ENCODE measurements at places on chromosomes 12 and 14.

DNA sequence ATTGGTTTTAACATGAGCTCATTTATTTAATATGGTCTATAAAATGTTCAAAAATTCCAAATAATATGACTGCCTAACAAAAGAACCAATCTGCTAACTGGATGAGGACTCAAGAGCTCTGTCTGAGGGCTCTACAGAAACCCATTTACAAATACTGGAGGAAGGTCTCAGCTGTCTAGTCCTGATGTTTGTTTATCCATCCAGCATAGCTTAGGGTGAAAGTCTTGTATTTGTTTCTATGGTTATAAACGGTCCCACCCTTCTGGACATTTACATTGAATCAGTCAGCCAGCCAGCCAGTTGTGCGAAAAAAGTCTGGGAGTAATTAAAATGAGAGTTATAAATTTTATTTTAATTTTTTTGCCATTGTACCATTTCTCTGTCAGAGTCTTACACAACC, 220.7 kb downstream of the BMP4 start:
- no peak for DNase-seq

GRCh38 chr14:79165471-79166090, 995.4 kb downstream of the NRXN3 start:
- DNase-seq, result no peak

DNA sequence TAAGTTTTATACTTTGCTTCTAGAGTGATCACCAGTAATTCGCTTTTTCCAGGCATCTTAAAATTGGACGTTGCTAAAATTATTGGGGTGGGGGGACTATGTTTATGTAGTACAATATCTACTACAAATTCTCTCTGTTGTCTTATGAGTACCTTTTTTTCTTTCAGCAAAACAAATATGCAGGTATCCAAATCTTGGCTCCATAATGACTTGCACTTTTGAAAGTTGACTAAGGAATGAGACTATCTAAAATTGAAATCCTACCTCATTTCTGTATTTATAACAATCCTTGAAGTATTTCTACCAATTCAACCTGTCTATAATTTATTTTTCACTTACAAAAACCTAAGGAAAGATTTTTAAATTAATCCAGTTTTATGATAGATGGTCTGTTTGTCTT, 2.4 kb downstream of the DYNC1H1 start:
- no peak for DNase-seq

GRCh38 chr12:6830286-6830890, 2.2 kb downstream of the P3H3 start:
- DNase-seq, result no peak

GRCh38 chr12:19885093-19885812, 446.0 kb downstream of the AEBP2 start:
- DNase-seq, result peak; percentile 31

DNA sequence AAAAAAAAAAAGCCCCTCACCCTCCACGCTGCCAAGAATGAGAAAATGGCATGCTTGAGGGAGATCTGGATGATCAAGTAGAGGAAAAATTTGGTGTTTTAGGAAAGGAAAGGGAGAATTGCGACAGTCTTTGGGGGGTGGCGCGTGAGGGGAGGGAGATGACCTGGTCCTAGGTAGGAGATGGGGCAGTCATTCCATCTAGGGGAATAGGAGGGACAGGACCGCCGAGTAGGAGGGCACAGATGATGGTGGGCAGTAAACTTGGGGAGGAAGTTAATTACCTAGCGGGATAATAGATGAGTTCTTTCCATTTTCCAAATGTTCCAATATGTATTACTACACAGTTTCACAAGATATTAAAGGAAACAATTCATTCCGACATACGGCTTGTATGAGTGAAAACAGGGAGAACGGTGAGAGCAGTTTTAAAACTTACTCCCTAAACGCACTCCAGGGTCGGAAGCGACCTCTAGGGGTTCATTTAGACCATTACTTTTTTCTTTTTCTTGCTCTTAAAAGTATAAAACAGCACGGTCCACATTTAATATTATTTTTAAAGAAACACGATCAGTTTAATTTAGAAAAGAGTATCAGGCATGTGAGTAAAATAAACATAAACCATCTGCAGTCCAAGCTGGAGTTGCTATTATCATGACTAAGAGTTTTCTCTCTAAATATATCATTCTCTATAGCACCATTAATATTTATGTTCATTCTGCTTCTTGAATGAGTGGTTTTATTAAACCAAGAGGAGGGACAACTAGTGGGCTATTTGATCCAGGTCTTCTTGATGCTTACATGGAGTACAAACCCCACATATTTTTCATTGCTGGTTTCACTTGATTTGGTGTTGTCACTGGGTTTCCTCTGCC, 3.0 kb upstream of the FNTB start:
- no peak for DNase-seq

DNA sequence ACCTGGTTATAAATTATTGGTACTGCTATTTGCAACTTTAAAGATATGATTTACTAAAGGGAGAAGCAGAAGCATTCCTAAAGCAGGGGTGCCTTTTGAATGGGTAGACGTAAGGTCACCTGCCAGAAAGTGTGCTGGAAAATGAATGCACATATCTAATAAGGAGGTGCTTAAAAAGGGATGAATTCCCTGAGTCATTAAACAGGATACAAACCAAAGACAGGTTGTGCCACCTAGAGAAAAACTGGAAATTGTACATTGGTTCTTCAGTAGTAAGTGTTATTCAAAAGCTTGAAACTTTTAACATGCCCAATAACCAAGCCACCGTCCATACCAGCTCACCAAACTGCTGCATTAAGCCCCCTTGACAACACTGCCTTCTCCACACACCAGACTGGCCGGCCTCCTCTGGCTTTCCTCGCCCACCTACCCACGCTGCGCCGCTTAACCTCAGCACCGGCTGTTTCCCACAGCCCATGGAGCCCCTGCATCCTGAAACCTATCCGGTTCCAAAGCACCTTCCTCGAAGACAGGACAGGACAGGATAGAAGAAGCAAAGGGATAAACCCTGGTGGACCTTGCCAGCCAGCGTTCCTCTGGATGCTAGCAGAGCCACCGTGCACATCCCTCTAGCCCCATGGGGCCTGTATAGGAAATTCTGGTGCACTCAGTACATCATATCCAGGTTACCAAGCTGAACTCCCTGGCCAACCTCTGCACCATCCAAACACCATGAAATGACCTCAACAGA, 201.5 kb upstream of the CAND1 start:
- no peak for DNase-seq

DNA sequence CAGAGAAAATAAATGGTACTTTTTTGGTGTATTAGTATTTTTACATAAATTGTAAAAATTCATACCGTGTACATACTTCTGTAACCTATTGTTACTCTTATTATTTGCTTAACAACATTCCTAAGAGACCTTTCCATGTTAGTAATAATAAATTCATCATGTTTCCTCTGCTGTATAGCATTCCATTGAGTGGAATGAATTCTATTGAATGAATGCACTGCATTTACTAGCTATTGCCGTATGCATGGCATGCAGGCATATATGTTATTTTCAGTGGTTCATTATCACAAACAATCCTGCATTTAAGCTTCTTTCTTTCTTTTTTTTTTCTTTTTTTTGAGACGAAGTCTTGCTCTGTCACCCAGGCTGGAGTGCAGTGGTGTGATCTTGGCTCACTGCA, 137.6 kb upstream of the TBX3 start:
- no peak for DNase-seq

DNA sequence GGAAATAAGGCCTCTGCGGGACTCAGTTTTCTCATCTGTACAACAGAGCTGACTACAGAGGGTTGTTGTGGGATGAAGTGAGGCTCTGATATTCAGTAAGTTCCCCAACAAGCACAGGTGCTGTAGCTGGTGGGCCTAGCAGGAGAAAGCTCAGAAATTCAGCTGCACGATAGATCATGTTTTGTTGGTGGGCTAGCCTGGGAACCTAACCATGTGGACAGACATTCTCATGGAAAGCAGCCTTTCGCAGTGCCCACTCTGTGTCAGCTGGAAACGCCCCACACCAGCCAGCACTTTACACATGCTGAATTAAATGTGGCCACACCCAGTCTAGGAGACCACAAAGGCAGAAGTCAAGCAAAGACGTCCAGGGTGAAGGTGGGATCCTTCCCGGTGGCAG, 16.1 kb downstream of the PITPNM2 start:
- DNase-seq, result no peak

GRCh38 chr12:118038137-118038536, 21.6 kb downstream of the RFC5 start:
- DNase-seq, result no peak

- DNase-seq, result no peak
Measured at GRCh38 chr12:6644903-6645302, 2.3 kb downstream of the ACRBP start.

DNA sequence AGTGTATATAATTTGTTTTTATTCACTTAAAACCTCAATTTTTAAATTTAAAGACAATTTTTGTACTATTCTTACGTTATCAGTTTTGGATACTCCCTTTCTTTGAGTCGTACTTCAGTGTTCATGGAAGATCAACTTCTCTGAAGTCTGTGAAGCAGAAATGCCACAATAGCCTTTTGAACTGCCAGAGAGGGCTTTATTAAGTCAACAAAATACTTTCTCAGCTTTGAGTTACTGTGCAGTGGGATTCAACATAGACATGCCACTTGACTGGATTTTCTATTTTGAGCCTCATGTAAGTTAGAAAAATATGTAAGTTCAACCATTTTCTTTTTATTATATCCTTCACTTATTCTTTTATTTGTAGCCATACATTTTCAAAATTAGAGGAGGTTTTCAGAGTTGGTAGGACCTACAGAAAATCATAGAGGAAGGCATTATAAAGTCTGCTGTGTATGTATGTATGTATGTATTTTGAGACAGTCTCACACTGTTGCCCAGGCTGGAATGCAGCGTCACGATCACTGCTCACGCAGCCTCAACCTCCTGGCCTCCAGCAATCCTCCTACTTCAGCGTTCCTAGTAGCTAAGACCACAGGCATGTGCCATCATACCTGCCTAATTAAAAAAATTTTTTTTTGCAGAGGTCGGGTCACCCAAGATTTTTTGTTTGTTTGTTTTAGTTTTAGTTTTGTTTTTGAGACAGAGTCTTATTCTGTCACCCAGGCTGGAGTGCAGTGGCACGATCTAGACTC, 31.3 kb upstream of the BCAT1 start:
- DNase-seq, result no peak

GRCh38 chr12:13957576-13957975, 23.8 kb downstream of the GRIN2B start:
- DNase-seq, result no peak

DNA sequence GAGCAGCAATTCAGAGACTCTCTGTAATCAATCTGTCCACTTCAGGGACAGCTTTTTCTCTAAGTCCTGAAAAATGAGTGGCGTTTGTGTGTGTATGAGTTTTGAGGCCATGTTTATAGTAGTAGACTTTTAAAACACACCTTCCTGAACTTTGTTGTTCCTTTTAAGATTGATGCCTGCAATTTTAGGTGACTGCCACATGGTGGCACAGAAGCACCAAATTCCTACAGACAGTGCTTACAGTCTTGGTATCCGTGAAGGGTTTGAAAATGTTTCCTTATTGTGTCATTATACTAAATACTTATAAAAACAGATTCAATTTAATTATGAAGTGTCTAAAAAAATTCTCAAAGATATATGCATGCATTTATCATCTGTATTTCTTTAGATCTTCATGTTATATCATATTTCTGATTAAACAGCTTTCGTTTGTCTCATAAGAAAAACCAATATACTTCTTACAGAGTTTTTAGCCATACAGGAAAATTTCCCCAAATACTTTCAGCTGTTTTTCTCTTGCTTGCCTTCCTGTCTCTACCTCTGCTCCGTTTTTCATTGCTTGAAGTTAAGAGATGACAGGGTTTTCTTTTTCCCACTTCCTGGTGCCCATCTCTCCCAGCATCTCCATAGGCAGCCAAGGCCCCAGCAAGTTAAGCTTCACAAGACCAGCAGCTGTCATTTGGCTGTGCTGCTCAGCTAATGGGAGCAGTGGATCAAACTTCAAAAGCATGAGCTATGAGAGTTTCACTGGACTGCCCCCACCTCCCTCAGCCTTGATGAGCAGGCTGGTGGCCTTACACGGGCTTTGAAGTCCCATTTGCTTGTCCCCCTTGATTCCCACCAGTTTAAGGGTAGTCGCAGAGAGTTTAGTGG, 259.6 kb downstream of the AKAP6 start:
- no peak for DNase-seq

DNA sequence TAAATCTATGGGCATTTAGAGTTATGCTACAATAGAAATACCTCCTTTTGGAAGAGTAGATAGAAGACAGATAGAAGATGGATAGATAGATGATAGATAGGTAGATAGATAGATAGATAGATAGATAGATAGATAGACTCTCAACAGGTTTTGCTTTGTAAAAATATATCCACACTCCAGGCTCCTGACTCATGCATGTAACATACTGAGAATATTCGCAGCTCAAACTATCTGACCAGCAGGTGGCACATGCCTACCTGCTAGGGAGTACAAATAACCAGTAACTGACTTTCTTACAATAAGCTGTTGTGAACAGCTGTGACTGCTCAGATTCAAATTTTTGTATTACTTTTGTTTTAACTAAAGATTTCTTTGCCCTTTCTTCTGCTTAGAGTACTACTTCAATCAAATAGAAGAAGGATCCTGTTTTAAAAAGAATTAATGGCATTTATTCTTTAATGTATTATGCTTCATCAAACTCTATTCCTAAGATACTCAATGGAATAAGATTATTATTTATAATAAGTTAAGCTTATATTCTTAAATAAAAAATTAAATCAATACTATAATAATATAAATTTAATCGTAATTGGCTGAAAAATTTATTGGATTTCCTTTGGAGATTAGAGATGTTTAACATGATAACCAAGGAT, 15.8 kb upstream of the CPNE8 start:
- no peak for DNase-seq

GRCh38 chr14:65333943-65334687, 78.4 kb upstream of the FUT8 start:
- DNase-seq, result no peak

DNA sequence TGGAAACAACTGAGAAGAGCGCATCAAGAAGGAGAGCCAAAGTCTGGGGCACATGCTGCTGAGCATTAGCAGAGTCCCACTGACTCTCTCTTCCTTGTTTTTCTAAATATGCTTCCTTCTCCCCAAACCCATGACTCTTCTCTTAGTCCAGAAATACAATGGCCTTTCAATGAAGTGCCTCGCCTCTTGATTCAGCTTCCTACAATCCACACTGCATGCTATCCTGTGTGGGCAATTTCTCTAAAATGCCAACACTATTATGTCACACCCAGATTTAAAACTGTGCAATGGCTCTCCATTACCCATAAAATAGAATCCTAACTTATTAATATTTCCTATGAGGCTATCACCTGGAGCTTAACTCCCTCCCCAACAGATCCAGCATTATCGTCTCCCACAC, 198.6 kb downstream of the RPAP3 start:
- no peak for DNase-seq

DNA sequence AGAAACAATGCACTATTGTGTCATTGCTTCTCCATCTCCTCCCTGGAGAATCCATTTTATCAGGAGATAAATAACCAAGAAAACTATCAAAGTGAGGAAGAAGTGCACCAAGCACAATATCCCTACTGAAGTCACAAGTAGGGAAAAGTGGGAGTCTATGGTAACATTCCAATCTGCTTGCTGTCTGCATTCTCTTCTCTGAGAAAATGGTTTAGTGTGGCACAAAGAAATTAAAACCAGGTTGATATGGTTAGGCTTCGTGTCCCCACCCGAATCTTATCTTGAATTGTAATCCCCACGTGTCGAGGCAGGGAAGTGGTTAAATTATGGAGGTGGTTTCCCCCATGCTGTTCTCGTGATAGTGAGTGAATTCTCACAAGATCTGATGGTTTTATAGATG, 209.7 kb downstream of the PRKD1 start:
- DNase-seq, result no peak
